Thoracic aorta (tissue), 2 donors: ENCODE measurements at places on chromosomes 4 and X. TPM values are rescaled to one million over a fixed set of nuclear protein-coding genes. Genes with fewer than 3 reads are reported as not detected.
A peak's percentile ranks its signal among the peaks of the same experiment; 100 is the strongest.

- no peak for DNase-seq
- no peaks in the 10 kb centered on the region for H3K36me3 ChIP-seq
- no peaks in the 10 kb centered on the region for H3K27me3 ChIP-seq
- peaks cover 13% of the 10 kb centered on the region for H3K4me1 ChIP-seq
- no peak overlapping the region for H3K27ac ChIP-seq
- no peak overlapping the region for H3K4me3 ChIP-seq
These were observed 6.9 kb upstream of the TMEM156 start for GRCh38 chr4:39039108-39039507.

GRCh38 chr4:180674619-180675358, 1568.4 kb upstream of the TENM3 start:
- no peaks in the 10 kb centered on the region for H3K27me3 ChIP-seq
- no peak overlapping the region for H3K4me3 ChIP-seq
- no peak overlapping the region for H3K27ac ChIP-seq
- no peaks in the 10 kb centered on the region for H3K36me3 ChIP-seq
- H3K4me1 ChIP-seq: no peaks in the 10 kb centered on the region

DNA sequence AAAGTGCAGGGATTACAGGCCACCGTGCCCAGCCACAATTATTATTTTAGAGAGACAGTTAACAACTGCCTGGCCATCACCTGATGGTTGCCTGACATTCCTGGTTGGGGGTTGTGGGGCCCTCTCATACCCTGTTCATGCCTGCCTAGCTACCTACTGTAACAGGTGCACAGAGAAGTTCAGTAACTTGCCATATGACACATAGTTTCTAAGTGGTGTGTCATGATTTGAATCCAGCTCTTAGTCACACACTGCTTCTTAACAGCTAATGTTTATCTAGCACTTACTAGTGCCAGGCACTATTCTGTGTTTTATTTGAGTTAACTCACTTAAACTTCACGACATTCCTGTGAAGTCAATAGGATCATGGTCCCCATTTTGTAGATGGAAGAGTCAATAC, 122.7 kb upstream of the JADE1 start:
- no peaks in the 10 kb centered on the region for H3K4me1 ChIP-seq
- H3K27ac ChIP-seq: no peak overlapping the region
- no peaks in the 10 kb centered on the region for H3K27me3 ChIP-seq
- no peaks in the 10 kb centered on the region for H3K36me3 ChIP-seq

- H3K36me3 ChIP-seq: peaks cover 4% of the 10 kb centered on the region
- no peak overlapping the region for H3K27ac ChIP-seq
- H3K4me3 ChIP-seq: no peak overlapping the region
- no peak for DNase-seq
- no peaks in the 10 kb centered on the region for H3K27me3 ChIP-seq
- peaks cover 14% of the 10 kb centered on the region for H3K4me1 ChIP-seq
These were observed 6.9 kb downstream of the APEX2 start for GRCh38 chrX:55006827-55007621.

- H3K4me1 ChIP-seq: no peaks in the 10 kb centered on the region
- H3K36me3 ChIP-seq: no peaks in the 10 kb centered on the region
- no peaks in the 10 kb centered on the region for H3K27me3 ChIP-seq
- no peak overlapping the region for H3K27ac ChIP-seq
These were observed 28.7 kb downstream of the CLDN34 start for GRCh38 chrX:9995855-9996339.

DNA sequence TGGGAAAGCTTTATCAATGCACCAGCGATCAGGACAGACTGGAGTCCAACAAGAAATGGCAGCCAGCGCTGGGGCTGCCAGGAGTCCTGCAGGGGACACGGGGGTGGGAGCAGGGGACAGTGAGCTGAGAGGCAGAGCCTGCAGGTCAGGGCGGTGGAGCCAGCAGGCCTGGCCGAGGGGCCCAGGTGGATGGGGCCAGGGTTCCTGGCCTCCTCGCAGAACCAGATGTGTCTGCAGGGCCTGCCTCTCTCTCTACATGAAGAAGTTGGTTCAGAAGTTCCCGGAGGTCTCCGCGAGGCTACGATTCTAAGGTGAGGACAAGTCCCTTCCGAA, 63.6 kb downstream of the CPZ start:
- H3K27ac ChIP-seq: no peak overlapping the region
- no peak overlapping the region for H3K4me3 ChIP-seq
- H3K27me3 ChIP-seq: no peaks in the 10 kb centered on the region
- no peak for DNase-seq
- no peaks in the 10 kb centered on the region for H3K4me1 ChIP-seq

- H3K36me3 ChIP-seq: no peaks in the 10 kb centered on the region
- H3K27me3 ChIP-seq: no peaks in the 10 kb centered on the region
- H3K27ac ChIP-seq: no peak overlapping the region
- no peak overlapping the region for H3K4me3 ChIP-seq
- peaks cover 25% of the 10 kb centered on the region for H3K4me1 ChIP-seq
- DNase-seq: no peak
These were observed 83.0 kb downstream of the MAML3 start for GRCh38 chr4:140070973-140071372.

DNA sequence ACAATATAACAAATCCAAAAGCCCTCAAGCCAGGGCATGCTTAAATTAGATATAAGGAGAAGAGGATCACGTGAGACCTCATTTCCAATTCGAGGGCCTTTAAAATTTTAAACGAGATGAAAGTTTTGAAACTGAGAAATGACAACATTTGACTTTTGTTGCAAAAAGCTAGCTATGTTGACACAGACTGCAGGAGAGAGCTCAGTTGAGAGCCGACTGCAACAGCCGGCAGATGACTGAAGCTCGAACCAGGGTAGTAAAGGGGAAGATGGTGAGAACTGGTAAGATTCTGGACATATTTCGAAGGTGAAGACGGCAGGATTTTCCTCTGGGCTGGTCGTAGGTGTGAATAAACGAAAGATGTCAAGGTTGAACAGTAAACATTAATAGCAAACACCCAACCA, 773 bp downstream of the PRMT9 start:
- no peaks in the 10 kb centered on the region for H3K36me3 ChIP-seq
- H3K4me1 ChIP-seq: peaks cover 7% of the 10 kb centered on the region
- DNase-seq: no peak
- no peaks in the 10 kb centered on the region for H3K27me3 ChIP-seq
- peak overlapping the region; percentile 65 for H3K27ac ChIP-seq

GRCh38 chrX:141405853-141406492, 163.7 kb upstream of the SPANXC start:
- DNase-seq: no peak
- H3K4me3 ChIP-seq: no peak overlapping the region
- no peaks in the 10 kb centered on the region for H3K36me3 ChIP-seq
- peak overlapping the region; percentile 12 for H3K27ac ChIP-seq

- no peak for DNase-seq
- H3K36me3 ChIP-seq: no peaks in the 10 kb centered on the region
- H3K27ac ChIP-seq: no peak overlapping the region
- H3K27me3 ChIP-seq: no peaks in the 10 kb centered on the region
- no peak overlapping the region for H3K4me3 ChIP-seq
- no peaks in the 10 kb centered on the region for H3K4me1 ChIP-seq
These were observed 277.6 kb downstream of the GASK1B start for GRCh38 chr4:157895205-157895604.

- peaks cover 6% of the 10 kb centered on the region for H3K4me1 ChIP-seq
- no peak overlapping the region for H3K27ac ChIP-seq
- H3K36me3 ChIP-seq: no peaks in the 10 kb centered on the region
- H3K27me3 ChIP-seq: no peaks in the 10 kb centered on the region
- no peak for DNase-seq
- no peak overlapping the region for H3K4me3 ChIP-seq
These were observed 130.1 kb downstream of the DCHS2 start for GRCh38 chr4:154361450-154361849.

GRCh38 chrX:133857640-133858269, 127.6 kb downstream of the GPC3 start:
- H3K27me3 ChIP-seq: no peaks in the 10 kb centered on the region
- no peak overlapping the region for H3K4me3 ChIP-seq

- no peaks in the 10 kb centered on the region for H3K36me3 ChIP-seq
- no peaks in the 10 kb centered on the region for H3K4me1 ChIP-seq
- no peak overlapping the region for H3K4me3 ChIP-seq
- no peak for DNase-seq
These were observed 81.9 kb upstream of the QRFPR start for GRCh38 chr4:121462660-121463261.

GRCh38 chr4:10129196-10130177, 12.9 kb upstream of the WDR1 start:
- no peaks in the 10 kb centered on the region for H3K27me3 ChIP-seq
- peak overlapping the region; percentile 25 for H3K27ac ChIP-seq
- H3K4me1 ChIP-seq: no peaks in the 10 kb centered on the region
- no peak for DNase-seq

GRCh38 chr4:60366661-60367060, 833.5 kb upstream of the ADGRL3 start:
- no peak for DNase-seq
- H3K27ac ChIP-seq: no peak overlapping the region
- H3K36me3 ChIP-seq: no peaks in the 10 kb centered on the region

- DNase-seq: no peak
- H3K4me3 ChIP-seq: no peak overlapping the region
- no peak overlapping the region for H3K27ac ChIP-seq
- no peaks in the 10 kb centered on the region for H3K27me3 ChIP-seq
- H3K4me1 ChIP-seq: no peaks in the 10 kb centered on the region
These were observed 317.6 kb upstream of the CNKSR2 start for GRCh38 chrX:21056622-21057021.

DNA sequence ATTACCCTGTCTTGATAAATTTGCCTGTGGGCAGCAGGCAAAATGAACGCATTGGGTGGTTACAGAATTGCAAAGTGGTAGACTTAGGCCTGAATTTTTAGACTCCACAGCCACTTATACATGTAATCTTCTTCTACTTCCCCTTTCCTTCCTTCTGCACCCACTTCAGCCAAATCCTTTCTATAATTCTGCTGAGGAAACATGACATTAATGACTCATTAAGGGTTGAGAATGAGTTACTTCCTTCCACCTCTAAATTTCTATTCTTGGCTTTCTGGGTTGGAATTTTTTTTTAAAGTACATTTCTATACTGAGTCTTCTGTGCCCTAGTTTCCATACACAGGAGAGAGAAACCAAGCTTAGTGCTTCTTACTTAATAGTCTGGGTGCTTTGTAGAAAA, 10.1 kb downstream of the PAPSS1 start:
- H3K4me1 ChIP-seq: no peaks in the 10 kb centered on the region
- no peak overlapping the region for H3K4me3 ChIP-seq
- H3K36me3 ChIP-seq: no peaks in the 10 kb centered on the region
- no peak overlapping the region for H3K27ac ChIP-seq

DNA sequence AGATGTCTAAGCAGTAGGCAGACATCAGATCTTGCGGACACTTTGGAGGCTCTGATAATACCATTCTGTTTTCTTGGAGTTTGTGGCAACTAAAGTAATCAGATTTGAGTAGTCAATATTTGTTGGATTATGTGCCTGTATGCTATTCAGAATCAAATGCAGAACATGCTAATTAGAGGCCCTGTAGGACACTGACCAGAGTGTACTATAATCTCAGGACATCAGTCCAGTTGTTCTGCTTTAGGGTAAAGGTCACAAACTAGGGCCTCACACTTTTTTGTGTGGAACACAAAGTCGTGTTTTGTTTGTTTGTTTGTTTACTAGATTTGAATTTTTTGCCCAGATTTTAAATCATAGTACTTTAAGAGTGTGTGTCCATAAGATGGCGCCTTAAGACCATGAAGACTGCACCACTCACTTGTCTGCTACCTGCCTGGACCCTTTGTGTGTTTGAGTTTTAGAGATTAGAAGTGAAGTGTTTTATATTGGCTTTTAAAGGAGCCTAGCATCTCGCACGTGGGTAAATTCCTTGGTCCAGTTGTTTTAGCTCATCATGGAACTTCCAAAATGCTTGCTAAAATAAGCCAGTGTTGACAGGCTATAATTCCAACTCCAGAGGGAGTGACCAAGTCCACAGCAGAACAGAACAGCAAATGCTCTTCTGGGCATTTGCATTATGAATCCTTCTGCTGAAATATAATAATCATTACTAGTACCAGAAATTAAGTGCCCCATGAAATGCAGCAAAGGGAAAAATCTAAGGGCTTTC, 34.7 kb downstream of the IL13RA1 start:
- H3K27ac ChIP-seq: no peak overlapping the region
- DNase-seq: no peak
- no peaks in the 10 kb centered on the region for H3K27me3 ChIP-seq
- no peak overlapping the region for H3K4me3 ChIP-seq

GRCh38 chrX:26373829-26374228, 157.9 kb downstream of the MAGEB5 start:
- no peaks in the 10 kb centered on the region for H3K4me1 ChIP-seq
- H3K27ac ChIP-seq: no peak overlapping the region
- no peaks in the 10 kb centered on the region for H3K27me3 ChIP-seq
- H3K36me3 ChIP-seq: no peaks in the 10 kb centered on the region
- no peak overlapping the region for H3K4me3 ChIP-seq

DNA sequence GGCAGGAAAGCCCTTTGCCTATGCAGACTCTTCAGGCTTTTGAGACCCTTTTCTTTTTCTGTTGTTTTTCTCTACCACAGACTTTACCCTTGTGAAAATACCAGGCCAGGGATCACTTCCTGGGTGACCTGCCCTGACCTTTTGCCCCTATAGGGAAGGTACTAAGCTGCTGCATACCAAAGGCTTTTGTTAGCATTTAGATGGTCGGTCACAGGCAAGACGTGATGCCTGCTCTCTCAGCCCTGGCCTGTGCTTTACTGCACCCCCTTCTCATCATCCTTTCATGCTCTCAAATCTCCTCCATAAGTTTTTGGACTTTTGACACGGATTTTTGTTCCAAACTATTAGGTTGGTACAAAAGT, 98.2 kb downstream of the ARHGAP10 start:
- H3K4me1 ChIP-seq: peaks cover 96% of the 10 kb centered on the region
- peak overlapping the region; percentile 91 for H3K27ac ChIP-seq
- no peak for DNase-seq
- H3K36me3 ChIP-seq: no peaks in the 10 kb centered on the region
- H3K4me3 ChIP-seq: no peak overlapping the region

DNA sequence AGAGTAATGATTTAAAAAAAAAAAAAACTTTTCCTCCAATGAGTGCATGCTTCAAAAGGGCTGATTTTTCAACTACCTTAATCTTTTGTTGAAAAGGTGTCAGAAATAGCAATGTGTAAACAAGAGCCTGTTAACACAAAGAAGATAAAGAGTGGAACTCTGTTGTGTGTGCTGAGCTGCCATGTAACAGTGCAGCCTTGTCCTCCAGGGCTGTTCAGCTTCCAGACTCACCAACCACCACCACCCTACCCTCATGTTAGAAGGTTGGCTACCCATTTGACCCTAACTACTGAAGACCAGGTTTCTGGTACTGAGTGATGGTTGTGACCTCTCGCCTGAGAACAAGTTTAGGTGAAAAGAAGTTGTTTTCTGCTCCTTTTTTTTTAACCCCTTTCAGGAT, 222.8 kb upstream of the TEX13C start:
- H3K36me3 ChIP-seq: no peaks in the 10 kb centered on the region
- no peak for DNase-seq
- no peaks in the 10 kb centered on the region for H3K27me3 ChIP-seq
- no peaks in the 10 kb centered on the region for H3K4me1 ChIP-seq
- H3K27ac ChIP-seq: no peak overlapping the region

- no peaks in the 10 kb centered on the region for H3K4me1 ChIP-seq
- H3K27me3 ChIP-seq: no peaks in the 10 kb centered on the region
- no peaks in the 10 kb centered on the region for H3K36me3 ChIP-seq
These were observed 94.4 kb downstream of the ABCB7 start for GRCh38 chrX:75061701-75062100.

Gene PUDP
- 3.4 TPM for total RNA-seq

Gene LDB2
- 31.0 TPM for total RNA-seq

Gene RHOXF2
- total RNA-seq: not detected

Gene PIN4
- total RNA-seq: 5.6 TPM

Gene UGT8
- total RNA-seq: 2.3 TPM

Gene ODAPH
- not detected for total RNA-seq

Gene MAGEB1
- not detected for total RNA-seq

Gene SLC6A14
- total RNA-seq: not detected

Gene ZIC3
- total RNA-seq: not detected

Gene BBS12
- total RNA-seq: 1.4 TPM
